Activated naive CD4-positive, alpha-beta T cell treated with anti-CD3 and anti-CD28 coated beads, Interleukin-2, amount 50 U/mL, for 16 hours (primary cell): ENCODE measurements at places on chromosomes 7 and 10.

- DNase-seq = peak; percentile 71
Measured at GRCh38 chr10:30392564-30392990, 41.4 kb upstream of the MAP3K8 start.

- DNase-seq = no peak
Measured at GRCh38 chr7:95330204-95330960, 6.0 kb upstream of the PON1 start.

- no peak for DNase-seq
Measured at GRCh38 chr7:41244246-41244645, 458.6 kb downstream of the INHBA start.

DNA sequence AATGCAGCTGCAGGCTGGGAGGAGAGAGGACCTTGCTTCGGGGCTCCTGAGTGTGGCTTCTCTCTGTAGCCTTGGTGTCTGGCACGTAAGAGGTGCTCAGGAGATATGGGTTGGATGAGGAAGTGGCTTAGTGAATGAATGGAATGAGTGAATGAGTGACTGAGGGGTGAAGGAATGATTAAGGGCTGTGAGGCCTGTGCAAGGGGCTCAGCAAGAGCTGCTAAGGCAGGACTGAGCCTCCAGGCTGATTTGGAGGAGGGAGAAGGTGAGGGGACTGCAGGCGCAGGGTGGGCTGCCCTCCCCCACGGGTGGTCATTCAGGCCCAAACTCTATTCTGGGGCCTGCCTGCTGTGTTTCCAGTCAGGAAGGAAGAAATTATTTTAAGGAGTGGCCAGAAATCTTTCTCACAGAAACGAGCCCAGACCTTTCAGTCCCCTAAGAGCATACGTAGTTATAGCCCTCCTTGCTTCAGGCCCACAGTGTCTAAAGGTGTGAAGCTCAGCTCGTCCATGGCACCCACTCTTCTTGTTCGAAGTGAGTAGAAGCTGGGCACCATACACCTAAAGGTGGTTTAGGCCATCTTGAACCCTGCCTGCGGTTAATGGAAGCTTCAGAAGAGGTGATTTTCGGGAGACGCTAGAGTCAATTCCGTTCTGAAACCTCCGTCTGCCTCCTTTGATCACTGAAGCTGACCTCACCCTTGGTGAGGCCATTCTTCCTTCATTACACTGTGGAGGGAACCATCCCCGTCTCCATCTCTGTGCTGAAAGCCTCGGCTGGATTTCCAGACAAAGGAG is 49.5 kb upstream of the SAMD8 start:
- no peak for DNase-seq

GRCh38 chr7:158741294-158741666 is 36.7 kb upstream of the NCAPG2 start:
- no peak for DNase-seq

GRCh38 chr7:51973939-51974338 is 657.3 kb upstream of the COBL start:
- DNase-seq = no peak

DNA sequence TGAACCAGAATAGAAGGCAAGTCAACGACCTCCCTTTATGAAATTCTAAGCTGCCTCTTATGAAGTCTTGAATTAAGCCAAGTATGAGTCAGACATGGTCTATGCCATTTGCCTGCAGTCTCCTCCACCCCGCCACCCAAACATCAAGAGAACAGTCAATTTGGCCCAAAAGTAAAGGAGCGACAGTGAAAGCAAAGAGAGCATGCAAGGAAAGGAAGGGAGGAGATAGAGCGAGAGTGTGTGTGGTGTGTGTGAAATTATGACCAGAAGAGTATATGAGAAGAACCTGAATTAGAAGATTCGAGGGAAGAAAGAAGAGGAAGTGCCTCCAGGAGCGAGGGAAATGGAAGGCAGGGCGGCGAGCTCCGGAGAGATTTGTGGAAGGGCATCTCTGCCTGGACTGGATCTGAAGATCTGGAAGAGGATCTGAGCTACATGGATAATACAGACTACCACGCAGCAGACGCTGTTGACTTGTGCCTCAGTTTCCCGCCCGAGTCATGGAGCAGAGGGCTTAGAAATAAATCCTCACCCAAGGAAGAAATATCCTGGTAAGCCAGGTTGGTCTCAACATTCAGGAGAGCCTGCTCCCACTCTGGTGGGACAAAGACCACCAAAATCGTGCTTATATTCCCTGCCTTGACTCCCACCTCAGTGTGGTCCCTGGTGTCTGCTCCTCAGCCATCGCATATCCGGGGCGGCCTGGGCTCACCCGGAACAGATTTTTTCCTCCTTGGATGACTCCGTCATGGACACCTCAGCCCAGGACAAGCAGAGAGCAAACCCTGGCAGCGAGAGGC is 459 bp downstream of the ZDHHC6 start:
- DNase-seq = no peak

- DNase-seq = no peak
Measured at GRCh38 chr7:88523645-88524044, 217.0 kb upstream of the STEAP4 start.

DNA sequence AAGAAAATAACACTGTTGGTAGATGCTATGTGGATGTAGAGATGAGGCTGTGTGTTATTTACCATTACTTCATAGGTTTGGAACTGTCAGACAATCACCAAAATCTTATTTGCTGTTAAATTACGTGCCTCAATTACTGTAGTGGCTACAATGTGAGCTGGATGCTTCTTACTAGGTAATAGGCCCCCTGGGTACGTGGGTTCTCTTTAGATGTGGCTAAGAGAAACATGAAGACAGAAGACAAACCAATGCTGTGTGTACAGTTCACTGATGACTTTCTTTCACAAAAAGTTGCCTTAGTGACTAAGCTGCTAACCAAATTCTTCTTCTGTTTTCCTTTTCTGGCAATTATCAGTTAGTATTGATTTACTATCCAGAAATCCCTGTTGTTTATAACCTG is 144.6 kb downstream of the SEMA3E start:
- DNase-seq = no peak
